ENCODE measurements at places on chromosomes 2 and 18.

GRCh38 chr2:178225006-178225805 is 30.9 kb downstream of the OSBPL6 start:
- DNase-seq, result no peak

DNA sequence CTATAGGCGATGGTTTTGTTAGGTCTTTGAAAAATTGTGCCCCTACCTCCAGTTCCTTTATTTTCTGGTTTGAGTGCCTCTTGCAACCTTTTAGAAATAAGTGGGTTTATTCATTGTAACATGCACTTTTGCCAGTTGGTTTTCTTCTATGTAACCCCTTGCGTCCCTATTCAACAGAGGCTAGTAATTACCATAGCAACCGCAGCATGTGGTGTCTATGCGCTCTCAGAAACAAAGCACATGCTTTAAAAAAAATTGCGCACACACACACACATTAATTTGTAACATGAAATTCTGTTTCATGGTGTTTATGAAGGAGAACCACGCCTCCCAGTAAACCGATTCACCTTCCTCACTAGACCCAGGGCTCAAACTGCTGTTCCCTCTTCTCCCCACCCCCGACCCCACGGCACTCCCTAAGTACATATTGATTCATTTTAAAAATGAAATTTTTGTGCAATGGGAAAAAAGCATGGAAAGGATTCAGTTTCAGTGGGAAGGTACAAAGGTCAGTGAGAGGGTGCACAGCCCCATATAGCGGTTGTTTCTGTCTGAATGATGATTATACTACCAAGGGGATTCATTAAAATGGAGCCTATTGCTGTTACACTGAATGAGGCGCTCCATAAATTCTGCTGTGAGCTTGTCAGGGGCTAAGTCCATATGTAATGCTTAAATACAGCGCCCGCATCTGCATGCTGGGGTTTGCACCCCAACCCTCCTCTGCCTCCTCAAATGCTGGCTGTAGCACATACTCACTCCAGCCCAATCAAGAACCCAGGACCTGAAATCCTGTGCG is 206.9 kb downstream of the ICOS start:
- no peak for DNase-seq

DNA sequence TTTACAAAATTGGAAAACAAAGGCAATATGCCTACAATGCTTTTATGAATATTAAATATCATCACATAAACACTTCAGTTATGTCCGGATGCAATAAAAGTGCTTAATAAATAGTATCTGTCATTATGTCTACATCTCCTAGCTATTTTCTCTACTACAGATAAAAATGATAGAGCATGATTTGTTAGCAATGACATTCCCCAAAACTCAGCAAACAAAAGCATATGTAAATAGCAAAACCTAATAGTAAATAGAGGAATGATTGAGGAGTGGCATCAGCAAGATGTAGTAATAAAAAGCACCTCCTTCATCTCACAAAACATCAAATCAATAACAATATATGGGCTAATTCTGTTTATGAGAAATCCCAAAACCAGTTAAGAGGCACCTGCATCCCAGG is 46.5 kb upstream of the COL5A2 start:
- DNase-seq, result no peak

- DNase-seq, result no peak
Measured at GRCh38 chr2:203360833-203361430, 32.7 kb downstream of the ABI2 start.

DNA sequence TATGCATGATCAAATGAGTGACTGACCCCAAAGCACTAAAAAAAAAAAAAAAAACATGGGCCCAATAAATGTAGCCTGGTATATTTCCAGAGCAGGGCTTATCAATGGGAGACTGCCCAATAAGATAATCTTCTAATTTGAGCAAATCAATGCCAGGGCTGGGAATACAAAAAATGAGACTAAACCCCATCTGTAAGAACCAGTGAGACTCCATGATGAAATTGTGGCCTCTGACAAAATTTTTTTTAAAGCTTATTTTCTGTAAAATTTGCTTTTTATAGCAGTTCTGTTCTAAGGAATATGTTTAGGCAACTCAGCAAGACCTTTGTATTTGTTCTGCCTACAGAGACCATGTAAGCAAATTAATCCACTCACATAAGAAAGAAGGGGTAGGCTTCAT is 186.8 kb upstream of the CCDC150 start:
- no peak for DNase-seq

DNA sequence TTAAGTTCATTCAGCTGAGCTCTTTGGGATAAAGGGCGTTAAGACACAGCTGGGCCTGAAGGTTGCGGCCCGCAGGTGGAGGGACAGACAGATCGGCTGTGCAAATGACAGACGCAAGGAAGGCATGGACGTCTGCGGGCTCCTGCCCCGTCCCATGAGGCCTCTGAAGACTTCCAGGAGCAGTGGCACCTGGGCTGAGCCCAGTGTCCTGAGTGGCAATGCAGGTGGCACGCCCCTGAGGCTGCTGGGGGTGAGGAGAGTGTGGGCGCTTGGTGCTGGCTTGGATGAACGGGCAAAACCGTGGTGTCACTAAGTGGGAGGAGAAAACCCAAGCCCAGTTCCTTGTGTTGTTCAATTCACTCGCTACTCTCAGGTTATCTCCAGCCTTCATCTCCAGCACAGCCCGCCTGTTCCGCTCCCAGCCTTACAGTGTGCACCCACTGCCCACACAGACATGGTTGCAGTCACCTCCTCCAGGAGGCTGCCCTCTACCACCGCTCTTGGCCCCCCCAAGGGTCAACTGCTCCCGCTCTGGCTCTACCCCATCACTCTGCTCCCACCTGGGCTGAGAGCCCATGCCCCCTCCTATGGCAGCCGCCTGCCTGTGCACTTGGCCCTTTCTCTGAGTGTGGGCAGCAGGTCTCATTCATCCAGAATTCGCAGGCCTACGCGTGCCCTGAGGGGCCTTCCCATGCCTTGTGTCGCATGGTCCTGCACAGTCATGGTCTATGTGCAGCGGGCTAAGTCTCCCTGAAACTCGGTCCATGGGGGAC is 50.3 kb downstream of the PTGR3 start:
- DNase-seq, result no peak

GRCh38 chr2:191148791-191149190 is 2.0 kb downstream of the STAT4 start:
- DNase-seq, result no peak

- no peak for DNase-seq
Measured at GRCh38 chr18:44959013-44959412, 278.3 kb downstream of the SETBP1 start.

DNA sequence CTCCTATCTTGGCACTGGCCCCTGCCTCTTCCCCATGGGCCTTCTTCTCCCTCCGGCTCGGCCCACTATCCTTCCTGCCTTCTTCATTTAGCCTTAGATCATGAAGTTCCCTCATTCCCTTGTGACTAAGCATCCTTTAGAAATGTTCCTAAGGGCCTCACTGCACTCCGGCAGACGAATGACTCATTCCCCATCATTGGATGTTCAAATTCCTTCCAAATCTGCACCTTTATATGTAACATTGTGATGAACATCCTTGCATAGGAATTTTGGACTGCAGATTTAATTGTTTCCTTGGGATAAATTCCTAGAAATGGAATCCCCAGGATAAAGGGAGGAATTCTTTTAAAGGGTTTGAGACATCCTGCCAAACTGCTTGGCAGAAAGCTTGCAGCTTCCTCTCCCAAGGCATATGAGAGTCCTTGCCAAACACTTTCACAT is 19.0 kb downstream of the CRACDL start:
- DNase-seq, result no peak

GRCh38 chr18:59834267-59834666 is 65.5 kb upstream of the PMAIP1 start:
- DNase-seq, result no peak

GRCh38 chr2:120105360-120105759 is 92.5 kb downstream of the EPB41L5 start:
- DNase-seq, result no peak

- no peak for DNase-seq
Measured at GRCh38 chr18:45503990-45504389, 111.3 kb upstream of the SLC14A2 start.

- DNase-seq, result no peak
Measured at GRCh38 chr18:68532328-68532885, 182.5 kb downstream of the TMX3 start.

GRCh38 chr2:50491541-50492476 is 540.1 kb downstream of the NRXN1 start:
- DNase-seq, result no peak

DNA sequence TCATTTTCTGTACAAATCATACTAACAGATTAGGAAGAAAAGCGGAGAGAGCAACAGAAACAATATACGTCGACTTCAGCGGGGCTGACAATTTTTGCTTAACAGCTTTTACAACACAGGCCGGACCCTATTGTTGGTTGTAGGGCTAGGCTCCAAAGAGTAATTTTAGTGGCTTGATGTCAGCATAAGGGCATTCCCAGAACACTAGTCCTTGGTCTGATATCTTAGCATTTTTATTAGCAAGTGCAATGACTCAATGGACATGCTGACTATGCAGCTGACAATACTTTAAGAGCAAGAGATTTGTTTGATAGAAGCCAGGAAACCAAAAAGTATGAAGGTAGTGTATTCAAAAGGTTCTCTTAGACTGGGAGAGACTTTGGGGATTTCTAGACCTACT is 209.9 kb downstream of the LNPK start:
- DNase-seq, result no peak

DNA sequence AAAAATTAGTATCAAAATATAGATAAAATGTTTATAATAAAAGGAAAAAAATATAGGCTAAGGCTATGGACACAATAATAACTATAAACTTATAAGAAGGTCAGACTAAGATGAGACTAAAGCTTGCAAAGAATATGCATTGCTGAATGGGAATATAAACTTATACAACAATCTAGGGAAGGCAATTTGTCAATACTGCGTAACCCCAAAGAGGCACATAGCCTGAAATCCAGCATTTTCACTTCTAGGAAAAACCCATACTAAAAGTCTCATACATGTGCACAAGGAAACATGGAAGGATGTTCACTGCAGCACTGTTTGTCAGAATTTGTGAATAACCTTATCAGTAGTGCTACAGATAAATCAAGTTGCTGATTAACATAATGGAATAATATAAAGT is 45.5 kb downstream of the FANCL start:
- no peak for DNase-seq

GRCh38 chr2:37396890-37397565 is 52.6 kb downstream of the QPCT start:
- DNase-seq, result no peak

- DNase-seq, result no peak
Measured at GRCh38 chr2:217791551-217791950, 211.2 kb downstream of the TNS1 start.

GRCh38 chr2:182904844-182905243 is 38.4 kb upstream of the FRZB start:
- no peak for DNase-seq

DNA sequence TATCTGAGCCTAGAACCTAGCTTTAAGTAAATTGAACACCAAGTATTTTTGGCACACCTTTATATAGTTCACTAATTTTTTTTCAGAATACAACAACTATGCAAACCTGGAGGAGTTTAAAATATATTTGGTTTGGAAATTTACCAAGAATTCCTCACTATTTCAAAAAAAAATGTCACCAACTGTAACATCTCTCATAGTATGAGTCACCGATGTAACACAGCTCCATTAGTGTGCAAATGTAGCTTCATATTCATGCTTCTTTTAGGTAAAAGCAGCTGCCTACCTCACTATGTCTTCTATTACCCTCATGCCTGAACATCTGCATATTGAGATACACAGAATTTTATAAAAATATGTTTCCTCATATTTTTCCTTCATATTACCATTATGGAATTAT is 80.5 kb downstream of the NRXN1 start:
- no peak for DNase-seq

GRCh38 chr2:28374331-28374730 is 18.3 kb upstream of the FOSL2 start:
- DNase-seq, result no peak

GRCh38 chr2:33488178-33488690 is 11.8 kb downstream of the RASGRP3 start:
- no peak for DNase-seq

DNA sequence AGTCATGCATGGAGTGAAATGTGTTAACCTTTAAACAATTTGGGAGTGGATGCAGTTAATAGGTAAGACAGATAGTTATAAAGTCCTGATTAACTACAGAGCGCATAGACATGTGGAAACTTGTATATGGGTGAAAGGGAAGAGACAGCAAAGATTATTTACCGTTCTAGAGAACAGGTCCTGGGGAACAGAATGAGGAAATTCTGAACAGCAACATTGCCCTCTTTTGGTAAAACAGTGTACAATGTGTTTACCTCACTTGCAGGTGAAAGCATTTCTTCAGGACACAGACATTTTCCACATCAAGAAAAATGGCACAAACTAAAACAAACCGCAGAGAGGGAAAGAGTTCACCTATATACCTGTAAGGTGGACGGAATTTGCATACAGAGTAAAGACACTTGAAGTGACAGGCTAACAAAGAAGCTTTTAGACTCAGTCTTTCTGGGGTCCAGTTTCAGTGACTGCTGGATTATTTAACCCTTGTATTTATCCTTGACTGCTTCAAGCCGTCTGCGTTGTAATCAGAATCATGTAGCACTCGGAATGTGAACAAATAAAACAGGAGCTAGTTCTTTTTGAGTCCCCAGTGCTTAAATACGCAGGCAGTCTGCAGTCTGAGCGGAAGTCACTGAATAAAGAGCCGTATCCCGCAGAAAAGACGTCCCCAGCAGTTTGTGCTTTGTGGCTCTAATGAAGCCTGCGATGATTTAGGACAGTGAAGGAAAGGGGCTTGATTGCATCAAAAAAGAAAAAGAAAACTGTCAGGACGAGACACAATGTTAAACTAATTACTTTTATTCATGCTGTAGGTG is 364.8 kb upstream of the GALNT5 start:
- DNase-seq, result no peak

DNA sequence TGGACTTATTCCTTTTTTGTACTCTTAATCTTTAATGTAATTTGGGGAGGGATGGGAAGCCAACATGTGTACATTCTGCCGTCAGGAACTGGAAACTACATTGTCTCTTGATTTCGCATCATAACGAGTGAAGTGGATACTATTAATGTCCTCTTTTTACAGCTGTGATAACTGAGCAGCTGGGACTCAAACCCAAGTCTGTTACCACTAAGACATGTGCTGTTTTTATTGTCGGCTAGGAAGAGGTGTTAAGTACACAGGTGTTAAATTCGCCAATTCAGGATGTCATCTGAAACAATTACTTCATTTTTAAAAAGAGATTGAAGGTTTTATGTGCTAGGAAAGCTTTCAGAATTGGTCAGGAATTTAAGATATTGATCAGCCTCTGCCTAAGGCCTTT is 6.9 kb downstream of the GMCL1 start:
- DNase-seq, result no peak

- DNase-seq, result no peak
Measured at GRCh38 chr2:637406-637776, 39.8 kb downstream of the TMEM18 start.

DNA sequence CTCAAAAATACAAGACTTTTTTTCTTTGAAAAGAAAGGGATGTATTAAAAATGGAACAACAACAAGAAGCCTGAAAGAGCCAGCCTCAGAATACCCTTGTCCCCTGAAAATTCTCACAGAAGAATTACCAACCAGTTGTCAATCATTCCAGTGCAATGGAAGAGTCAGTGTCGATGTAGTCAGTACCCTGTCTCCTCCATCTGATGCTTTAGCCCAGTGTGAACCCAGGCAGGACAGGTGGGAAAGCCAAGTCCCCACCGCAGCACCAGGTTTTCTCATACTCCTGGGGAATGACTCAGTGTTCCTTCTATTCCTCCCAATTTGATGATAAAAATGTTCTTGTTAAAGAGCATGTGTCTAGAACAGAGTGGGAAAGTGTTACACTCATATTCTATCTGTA is 332.0 kb upstream of the CHAC2 start:
- DNase-seq, result no peak

All from activated naive CD4-positive, alpha-beta T cell treated with anti-CD3 and anti-CD28 coated beads, Interleukin-2, amount 50 U/mL, for 16 hours (primary cell).